ENCODE measurements at places on chromosomes 16 and 17.

GRCh38 chr17:58193641-58194255 lies 1.2 kb downstream of the EPX start:
- no peak for DNase-seq

DNA sequence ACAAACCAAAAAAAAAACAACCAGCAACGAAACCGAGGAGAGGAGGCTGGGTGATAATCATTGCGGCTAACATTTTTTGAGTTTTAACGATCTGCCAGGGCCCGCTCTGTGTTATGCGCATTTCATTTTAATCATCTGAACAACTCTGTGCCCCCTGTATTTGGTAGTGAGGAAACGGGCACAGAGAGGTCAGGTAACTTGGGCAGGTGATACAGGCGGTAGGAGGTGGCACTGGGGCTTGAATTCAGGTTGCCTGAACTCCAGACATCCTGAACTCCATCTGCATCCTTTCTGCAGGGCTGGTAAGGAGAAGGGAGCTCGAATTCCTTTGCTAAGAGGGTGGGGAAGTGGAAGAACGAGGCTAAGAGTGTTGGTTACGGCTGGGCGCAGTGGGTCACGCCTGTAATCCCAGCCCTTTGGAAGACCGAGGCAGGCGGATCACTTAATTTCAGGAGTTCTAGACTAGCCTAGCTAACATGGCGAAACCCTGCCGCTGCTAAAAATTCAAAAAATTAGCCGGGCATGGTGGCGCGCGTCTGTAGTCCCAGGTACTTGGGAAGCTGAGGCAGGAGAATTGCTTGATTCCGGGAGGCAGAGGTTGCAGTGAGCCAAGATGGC lies 1.1 kb downstream of the CLUAP1 start:
- no peak for DNase-seq

GRCh38 chr16:73743665-73744496 lies 552.7 kb upstream of the PSMD7 start:
- DNase-seq = no peak

DNA sequence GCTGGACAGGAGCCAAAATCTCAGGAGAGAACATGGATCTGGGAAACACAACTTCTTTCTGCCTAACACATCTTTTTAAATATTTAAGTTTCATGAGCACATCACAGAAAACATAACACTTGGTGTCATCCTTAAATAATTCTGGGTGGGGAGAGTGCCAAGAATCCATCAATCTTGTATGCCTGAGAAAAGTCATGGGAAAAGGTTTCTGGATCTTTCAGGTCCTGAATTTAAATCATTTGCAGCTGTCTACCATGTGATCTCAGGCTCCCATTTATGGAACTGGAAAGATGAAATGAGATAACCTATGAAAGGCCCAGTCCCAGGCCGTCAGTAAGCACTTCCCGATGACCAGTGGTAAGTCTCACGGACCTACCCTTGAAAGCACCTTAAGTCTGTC lies 15.1 kb downstream of the CDH11 start:
- no peak for DNase-seq

- DNase-seq = no peak
These were observed 82.9 kb downstream of the PITPNC1 start for GRCh38 chr17:67459985-67460384.

DNA sequence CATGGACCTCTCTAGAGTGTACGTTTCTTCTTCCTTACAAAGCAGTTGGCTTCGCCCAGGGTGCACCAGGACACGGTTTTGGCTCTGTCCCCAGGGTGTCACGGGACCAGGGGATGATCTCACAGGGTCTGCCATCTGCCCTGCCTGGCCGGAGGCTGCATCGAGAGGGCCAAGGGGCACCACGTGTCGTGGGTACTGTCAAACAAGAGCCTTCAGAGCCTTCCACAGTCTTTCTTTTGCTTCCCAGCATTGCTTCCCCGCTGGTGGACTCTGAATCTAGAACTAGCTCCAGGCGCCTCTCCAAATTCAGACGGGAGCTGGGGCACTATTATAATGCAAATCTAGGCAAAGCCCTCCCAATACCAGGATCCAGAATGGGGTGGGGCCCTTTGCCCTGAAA lies 47.9 kb downstream of the MAPT start:
- no peak for DNase-seq
